ENCODE measurements at places on chromosomes 12 and 14.
A peak's percentile ranks its signal among the peaks of the same experiment; 100 is the strongest.

DNA sequence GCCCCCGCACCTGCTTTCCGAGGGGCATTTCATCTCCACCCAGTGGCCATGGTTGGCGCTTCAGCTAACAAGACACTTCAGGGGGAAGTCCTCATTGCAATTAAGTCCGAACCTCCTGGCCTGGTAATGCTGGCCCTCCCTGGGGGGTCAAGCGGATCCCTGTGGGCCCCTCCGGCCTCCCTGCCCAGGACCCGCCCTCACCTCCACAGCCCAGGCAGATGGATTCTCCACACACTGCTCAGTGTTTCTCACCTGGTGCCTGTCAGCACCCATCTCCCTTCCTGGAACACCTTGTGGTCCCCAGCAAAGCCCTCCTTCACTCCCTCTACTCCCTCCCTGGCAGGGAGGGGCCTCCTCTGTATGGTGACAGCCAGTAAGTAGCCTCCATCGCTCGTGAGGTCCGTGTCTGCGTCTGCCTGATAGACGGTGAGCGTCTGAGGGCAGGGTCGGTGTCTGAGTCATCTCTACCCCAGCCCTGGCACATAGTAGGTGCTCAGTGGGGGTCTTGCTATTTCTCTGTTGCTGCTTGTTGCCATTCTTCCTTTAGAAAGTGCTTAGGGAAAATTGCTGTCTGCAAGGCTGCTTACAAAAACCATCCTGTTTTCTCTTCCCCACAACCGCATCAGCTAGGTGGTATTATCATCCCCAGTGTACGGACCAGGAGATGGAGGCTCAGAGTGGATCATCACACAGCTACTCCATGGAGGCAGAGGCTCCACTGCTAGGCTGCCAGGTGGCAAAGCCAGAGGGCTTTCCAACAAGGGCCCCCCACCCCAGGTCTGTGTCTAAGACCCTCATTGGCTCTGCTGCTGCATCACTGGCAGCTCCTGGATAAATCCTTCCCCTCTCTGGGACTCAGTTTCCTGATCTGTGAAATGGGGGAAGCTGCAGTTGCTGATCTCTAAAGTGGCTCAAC is 39.7 kb upstream of the EML1 start:
- no peak for DNase-seq

DNA sequence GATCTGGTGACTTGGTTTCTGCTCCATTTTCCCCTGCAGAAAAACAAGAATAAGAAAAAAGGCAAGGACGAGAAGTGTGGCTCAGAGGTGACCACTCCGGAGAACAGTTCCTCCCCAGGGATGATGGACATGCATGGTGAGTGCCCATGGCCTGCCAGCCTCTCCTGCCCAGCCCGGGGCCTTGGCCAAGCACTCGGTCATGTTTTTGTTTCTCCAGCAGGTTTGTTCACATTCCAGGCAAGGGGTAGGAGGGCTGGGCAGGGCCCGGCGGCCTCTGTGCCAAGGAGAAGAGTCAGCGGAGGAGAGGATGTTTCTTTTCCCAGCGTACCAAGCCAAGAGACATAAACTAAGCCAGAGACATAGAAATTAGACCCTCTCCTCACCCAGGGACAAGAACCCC is 13.6 kb downstream of the BCL7A start:
- no peak for DNase-seq

GRCh38 chr14:74402401-74403251 is 23.4 kb downstream of the SYNDIG1L start:
- no peak for DNase-seq

DNA sequence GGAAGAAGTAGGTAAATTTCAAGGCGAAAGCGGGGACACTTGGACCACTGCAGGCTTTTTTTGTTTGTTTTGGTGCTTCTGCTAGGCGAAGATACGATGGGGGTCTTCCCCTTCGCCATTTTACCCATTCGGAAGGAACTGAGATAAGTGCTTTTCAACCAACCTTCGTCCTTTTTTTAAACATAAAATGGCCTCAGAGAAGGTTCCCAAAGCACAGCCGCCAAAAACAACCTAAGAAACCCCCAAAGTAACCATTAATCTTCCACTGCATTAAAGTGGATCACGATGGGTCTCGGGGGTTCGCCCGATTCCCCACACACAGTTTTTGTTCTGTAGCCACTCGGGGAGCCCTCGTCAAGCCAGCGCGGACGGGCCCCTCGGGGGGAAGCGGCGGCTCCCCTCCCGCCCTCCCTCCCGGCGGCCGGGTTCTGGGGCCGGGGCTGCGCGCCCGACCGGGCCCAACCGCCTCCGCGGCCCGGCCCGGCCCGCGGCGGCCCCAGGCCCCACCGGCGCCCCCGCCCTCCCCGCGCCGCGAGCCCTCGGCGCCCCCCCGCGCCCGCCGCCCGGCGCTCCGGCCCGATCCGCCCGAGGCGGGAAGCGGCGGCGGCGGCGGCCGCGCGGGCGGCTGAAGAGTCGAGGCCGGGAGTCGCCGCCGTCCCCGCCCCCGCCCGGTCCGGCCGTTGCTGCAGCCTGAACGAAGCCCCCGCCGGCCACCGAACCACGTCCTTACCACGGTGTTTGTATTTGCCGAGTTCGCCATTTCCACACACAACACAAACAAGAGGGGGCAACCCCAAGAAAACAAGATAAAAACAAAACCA is 790 bp downstream of the GTF2A1 start:
- peak; percentile 72 for DNase-seq

DNA sequence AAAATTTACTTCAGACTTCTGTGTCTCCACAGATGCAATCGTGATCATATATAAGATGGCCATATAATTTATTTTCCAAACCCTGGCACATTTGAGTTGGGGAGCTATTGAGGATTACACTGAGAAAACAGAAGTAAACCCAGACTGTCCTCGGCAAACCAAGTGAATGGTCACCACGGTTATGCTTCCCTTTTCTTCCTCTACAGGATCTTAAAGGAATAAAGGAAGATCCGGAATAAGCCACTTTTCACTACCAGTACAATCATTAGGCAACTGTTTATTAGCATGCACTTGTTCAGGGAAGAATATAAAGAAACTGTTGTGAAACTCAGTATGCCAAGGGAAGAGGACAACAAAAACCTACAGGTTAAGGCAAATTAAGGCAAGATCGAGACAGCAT is 27.6 kb downstream of the SBNO1 start:
- no peak for DNase-seq

- DNase-seq: no peak
Observed at GRCh38 chr14:99475179-99475578, 5.5 kb downstream of the SETD3 start.

- no peak for DNase-seq
Observed at GRCh38 chr14:52692248-52692962, 3.0 kb downstream of the ERO1A start.

DNA sequence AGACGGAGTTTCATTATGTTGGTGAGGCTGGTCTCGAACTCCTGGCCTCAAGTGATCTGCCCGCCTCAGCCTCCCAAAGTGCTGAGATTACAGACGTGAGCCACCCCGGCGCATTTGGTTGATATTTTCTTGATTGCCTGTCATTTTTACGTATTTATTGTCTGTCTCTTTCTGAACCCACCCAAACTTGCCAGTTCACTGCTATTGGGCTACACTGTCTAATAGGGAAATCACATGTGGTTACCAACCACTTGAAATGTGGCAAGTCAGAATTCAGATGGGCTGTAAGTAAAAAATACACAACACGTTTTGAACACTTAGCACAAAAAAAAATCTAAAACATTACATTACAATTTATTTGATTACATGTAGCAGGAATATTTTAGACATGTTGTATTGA is 2.1 kb downstream of the WSB2 start:
- DNase-seq: no peak

- DNase-seq: no peak
Observed at GRCh38 chr12:6968426-6968825, 2.0 kb downstream of the PHB2 start.

DNA sequence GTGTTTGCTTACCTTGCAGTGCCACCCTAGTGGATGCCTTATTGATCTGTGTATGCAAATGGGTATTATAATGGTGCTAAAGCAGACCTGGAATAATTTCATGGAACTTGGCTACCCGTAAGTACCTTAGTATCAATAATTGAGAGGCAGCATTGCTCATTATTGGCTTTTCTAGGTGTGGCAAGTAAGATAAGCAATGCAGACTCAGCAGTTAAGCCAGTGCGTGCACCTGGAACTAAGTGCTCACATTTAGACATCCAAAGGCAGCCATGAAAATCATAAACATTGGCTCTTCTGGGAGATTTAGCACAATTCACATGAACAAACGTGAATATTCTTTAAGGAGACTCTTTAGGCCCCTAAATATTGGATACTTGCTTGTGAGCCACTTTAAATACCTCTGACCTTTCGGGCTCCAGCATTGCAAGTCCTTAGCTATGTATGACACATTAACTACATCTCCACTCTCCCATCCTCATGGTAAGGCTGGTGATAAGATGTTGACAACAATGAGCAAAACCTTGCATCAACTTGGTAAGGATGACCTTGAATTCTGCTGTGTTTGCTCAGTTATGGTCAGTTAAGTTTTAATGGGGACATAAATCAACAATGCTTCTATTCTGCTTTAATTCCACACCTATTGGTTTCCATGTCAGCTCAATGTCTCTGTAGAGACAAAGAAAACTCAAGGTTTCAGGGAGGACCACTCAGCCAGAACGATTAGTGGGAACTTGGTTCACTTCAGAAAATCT is 112.0 kb downstream of the SLC5A8 start:
- DNase-seq: no peak

DNA sequence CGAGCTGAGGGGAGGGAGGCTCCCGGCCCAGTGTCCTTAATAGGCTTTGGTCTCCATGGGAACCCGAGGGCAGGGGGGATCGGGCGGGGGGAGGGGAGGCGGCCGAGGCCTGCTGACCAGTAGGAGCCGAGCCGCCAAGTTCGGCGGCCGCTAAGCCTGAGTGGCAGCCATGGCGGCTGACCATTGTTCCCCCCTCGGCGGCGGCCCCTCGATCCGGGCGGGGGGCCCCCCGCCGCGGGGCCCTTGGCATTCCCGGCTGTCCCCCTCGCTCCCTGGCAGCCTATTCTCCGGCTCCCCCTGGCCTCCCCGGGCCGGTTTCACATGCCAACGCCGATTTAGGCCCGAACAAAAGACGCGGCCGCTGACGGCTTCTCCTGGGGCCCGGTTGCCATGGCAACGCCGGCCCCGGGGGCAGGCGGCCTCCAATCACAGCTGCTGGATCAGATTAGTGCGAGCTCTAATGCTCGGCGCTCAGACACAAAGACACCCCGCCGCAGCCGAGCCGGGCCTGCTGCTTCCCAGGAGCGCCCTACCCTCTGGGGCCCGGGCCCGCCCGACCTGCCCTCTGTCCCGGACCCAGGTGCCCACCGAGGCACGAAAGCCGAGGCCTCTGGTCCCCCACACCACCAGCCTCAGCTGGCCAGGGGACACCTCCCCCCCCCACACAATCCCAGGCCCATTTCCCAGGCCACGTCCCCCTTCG is 7.3 kb downstream of the MSI1 start:
- peak; percentile 90 for DNase-seq

- DNase-seq: no peak
Observed at GRCh38 chr12:80892597-80893445, 44.9 kb downstream of the LIN7A start.

DNA sequence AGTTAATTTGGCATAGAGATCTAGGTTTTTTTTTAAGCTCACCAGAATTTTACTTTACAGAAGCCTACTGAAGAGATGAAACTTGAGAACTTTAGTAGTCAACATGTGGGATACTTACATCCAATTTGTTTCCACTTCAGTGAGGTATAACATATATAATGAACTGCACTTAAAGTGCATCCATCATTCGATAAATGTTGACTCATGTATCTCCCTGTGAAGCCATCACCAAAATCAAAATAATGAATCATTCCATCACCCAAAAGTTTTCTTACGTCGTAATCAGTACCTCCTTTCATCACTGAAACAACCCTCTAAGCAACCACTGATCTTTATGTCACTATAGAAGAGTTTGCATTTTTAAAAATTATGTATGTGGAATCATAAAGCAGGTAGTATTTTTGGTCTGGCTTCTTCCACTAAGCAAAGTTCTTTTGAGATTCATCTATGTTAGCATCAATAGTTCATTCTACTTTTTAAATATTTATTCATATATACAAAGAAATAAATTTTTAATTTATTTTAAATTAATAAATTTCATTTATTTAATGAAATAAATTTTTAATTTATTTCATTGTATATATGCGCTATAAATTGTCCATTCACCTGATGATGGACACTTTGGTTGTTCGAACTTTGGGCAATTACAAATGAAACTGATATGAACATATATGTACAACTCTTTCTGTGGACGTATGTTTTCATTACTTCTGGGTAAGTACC is 2.0 kb upstream of the CPNE8 start:
- no peak for DNase-seq

- no peak for DNase-seq
Observed at GRCh38 chr14:90443161-90444076, 46.6 kb downstream of the CALM1 start.

DNA sequence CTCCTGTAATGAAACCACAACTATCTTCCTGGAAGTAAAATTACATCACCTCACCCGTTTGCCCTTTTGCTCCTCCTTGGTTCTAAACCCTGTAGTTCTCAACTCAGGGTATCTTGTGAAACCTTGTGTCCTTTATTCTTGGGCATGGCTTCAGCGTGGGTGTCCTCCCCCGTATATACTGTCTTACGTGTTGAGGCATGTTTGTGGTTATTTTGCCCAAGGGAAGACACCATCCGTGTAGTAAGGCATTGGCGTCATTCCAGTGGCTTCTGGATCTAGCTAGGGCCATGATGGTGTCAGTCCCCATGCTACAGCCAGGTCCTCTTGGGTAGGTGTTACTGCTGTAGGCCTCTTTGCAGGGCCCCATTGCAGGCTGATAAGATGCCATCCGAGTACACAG is 115.4 kb downstream of the ZFP36L1 start:
- DNase-seq: no peak

DNA sequence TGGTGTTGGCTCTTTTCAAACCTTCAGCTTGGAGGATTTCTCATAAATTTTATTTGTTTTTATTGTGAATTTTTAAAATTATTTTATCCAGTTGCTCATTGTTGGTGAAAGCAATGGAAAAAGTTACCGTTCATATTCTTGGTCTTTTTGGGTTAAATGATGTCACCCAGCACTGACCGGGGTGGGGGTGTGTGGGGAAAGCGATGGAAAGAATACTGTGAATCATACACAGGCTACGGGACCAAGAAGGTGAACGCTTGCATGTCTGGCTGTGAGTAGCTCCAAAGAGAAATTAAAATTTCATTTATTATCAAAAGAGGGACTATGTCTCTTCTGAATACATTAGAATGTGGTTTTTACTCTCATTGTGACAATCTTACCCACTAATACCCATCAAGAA is 430.1 kb downstream of the AEBP2 start:
- no peak for DNase-seq

GRCh38 chr14:21978184-21978998 is 304.8 kb upstream of the OR4E1 start:
- peak; percentile 33 for DNase-seq

DNA sequence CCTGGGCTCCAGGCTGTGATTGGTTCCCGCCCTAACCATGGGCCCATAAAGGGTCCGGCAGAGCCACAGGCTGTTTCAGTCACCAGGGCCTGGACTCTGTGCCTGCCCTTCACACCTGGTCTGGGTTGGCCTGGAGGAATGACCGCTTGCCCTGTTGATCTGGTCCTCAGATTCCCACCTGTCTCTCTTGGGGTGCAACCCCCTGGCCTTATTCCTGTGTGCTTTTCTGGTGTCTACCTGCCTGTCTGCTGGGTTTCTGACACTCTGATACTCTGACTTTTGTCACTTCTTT is 2.9 kb upstream of the KRT83 start:
- no peak for DNase-seq

Data from midbrain (tissue), 1 donor.